COR-L47 (cell line): ENCODE measurements at places on chromosomes 1 and 21.

- no peak for DNase-seq
Observed at GRCh38 chr1:95021119-95021518, 51.6 kb downstream of the ALG14 start.

DNA sequence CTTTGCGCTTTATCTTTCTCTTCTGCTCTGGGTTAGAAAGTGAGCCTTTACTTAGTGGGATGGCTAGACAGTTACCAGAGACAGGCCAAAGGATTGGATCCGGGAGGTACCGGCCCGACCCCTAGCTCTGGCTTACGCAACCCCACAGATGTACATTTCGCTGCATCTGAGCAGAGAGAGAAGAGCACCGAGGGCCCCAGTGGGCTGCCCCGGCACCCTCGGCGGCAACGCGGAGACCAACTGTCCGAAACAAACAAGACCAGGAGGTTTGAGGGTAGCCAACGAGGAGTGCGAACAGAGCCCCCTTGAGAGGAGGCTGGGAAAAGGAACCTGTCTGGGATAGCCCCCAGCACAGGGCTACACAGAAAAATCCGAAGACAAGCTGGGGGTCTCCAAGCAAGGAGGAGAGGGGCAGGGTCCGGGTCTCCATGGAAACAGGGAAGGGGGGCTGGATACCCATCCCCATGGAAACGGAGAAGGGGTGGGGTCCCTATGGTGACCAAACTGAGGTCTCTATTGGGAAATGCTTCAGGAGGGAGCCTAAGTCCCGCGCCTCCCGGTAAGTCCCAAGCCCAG is 373 bp downstream of the MTF1 start:
- no peak for DNase-seq

DNA sequence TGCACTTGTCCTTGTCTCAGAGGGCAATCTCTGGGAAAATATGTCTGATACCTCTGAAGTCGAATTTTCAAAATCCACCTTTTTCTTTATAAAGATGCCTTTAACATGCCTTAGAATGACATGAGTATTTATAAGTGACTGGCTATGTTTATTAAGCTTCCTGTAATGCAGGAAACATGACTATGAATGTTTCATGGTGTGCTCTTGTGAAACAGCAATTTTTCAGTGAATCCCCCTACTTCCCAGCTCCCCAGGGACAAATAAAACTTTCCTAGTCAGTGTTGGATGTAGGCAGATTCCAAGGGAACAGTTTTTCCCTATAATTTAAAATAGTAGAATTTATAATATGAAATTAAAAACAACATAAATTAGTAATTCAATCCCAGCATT is 437.0 kb downstream of the LMO4 start:
- DNase-seq: no peak

DNA sequence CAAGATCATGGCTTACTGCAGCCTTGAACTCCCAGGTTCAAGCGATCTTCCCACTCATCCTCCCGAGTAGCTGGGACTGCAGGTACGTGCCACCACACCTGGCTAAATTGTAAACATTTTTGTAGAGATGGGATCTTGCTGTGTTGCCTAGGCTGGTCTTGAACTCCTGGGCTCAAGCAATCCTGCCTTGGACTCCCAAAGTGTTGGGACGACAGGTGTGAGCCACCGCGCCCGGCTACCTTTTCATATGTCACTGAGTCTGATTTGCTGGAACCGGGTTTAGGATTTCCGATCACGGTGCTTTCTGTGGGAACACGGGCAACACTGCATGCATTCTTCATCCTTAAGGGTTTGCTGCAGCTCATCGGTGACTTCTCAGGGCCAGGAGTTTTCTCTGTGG is 32.2 kb upstream of the PCBP3 start:
- DNase-seq: no peak

DNA sequence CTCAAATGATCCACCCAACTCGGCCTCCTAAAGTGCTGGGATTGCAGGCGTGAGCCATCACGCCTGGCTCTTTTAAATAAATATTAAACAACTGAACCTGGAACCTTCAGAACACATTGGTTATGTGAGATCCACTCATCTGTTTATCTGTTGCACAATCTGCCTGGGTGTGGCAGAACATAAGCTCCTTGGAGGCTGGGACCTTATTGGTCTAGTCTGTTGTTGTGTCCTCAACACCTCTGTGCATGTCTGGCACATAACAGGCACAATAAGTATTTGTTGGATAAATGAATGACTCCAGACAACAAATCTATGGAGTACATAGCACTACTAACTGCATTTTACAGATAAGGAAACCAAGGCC is 4.1 kb upstream of the NBL1 start:
- no peak for DNase-seq

DNA sequence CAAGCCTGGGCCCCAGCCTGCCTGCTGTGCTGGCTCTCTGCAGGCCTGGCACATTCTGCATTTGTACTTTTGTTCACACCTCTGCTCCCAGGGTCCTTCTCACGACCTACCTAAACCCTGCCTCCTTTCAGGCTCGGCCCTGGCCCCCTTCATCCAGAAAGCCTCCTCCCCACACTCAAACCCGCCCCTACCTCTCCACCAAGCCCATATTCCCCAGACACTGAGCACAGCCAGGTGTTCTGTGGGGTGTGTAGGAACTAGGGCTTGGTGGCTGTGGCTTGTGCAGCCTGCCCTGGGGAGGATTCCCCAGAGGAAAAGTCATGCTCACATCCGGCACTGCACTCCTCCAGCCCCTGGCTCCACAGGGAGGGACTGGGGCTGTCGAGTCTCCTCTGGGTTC is 8.2 kb upstream of the MIXL1 start:
- no peak for DNase-seq

GRCh38 chr21:34565238-34565637 is 49.7 kb downstream of the RCAN1 start:
- DNase-seq: no peak

GRCh38 chr1:48831120-48831978 is 54.7 kb upstream of the BEND5 start:
- no peak for DNase-seq

DNA sequence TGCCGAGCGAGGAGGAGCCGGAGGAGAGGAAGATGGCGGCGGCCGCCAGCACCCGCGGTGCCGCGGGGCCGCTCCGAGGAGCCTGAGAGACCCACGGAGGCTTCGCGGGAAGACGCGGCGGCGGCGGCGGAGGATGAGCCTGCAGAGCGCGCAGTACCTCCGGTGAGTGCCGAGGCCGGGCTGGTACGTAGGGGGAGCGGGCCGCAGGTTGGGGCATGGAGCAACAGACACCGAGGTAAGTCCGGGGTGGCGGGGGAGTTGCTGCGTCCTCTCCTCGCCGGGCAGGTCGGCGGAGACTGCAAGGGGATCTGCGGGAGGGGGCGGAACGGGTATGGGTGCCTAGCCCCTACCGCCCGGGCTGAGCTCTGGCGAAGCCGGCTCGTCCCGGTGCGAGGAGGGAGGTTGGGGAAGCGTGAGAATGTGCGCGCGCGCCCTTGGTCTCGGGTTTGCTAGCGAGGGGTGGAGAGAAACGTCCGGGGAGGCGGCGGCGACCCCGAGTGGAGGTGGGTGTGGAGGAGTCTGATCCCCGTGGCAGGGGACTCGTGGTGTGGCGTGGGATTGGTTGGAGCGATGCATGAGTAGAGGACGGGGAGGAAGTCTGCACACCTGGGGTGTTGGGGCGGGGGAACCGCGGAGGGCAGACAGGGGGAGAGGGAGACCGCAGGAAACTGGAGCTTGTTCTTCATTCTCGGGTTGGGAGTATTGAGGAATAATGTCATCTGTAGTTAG is at the start of gene SMG7:
TSS of gene SMG7 (plus strand) at position 12 of the 729 bp plus-strand sequence. CDS start at position 134, 122 bp downstream.
- DNase-seq: peak; percentile 39

GRCh38 chr1:225845097-225845496 is 35.2 kb downstream of the EPHX1 start:
- DNase-seq: no peak

DNA sequence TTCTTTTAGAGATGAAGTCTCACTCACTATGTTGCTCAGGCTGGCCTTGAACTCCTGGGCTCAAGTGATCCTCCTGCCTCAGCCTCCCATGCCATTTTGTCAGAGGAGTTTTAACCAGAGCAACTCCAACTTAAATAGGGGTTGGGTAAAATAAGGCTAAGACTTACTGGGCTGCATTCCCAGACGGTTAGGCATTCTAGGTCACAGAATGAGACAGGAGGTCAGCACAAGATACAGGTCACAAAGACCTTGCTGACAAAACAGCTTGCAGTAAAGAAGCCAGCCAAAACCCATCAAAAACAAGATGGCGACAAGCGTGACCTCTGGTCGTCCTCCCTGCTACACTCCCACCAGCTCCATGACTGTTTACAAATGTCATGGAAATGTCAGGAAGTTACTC is 5.7 kb upstream of the DNAH14 start:
- no peak for DNase-seq

- DNase-seq: no peak
Observed at GRCh38 chr1:59739111-59739510, 75.6 kb upstream of the HOOK1 start.
